CD4-positive, alpha-beta memory T cell (primary cell): ENCODE measurements at places on chromosomes 16 and 17. TPM values are rescaled to one million over a fixed set of nuclear protein-coding genes. Genes with fewer than 3 reads are reported as not detected.

The MT1F gene
- polyA plus RNA-seq = 12.0 TPM

The MAP2K6 gene
- 14.5 TPM for polyA plus RNA-seq

The MRPS23 gene
- 41.7 TPM for polyA plus RNA-seq

The CDRT15L2 gene
- not detected for polyA plus RNA-seq

The SOX9 gene
- not detected for polyA plus RNA-seq

The PIRT gene
- polyA plus RNA-seq = not detected

The RHBDL1 gene
- 2.1 TPM for polyA plus RNA-seq

The CACNB1 gene
- polyA plus RNA-seq = 0.20 TPM

The HCRT gene
- polyA plus RNA-seq = not detected

The GNG13 gene
- polyA plus RNA-seq = not detected

The RTN4RL1 gene
- polyA plus RNA-seq = 0.27 TPM

The CACNG5 gene
- polyA plus RNA-seq = not detected

The DUSP3 gene
- polyA plus RNA-seq = 5.8 TPM

The TBC1D3 gene
- polyA plus RNA-seq = not detected

The RAPGEFL1 gene
- 0.13 TPM for polyA plus RNA-seq

- H3K27me3 ChIP-seq = no peaks in the 10 kb centered on the region
- no peak overlapping the region for H3K27ac ChIP-seq
- peaks cover 81% of the 10 kb centered on the region for H3K36me3 ChIP-seq
- no peak overlapping the region for H3K4me3 ChIP-seq
- peaks cover 47% of the 10 kb centered on the region for H3K4me1 ChIP-seq
Observed at GRCh38 chr17:48054238-48055185, 6.4 kb downstream of the NFE2L1 start.

DNA sequence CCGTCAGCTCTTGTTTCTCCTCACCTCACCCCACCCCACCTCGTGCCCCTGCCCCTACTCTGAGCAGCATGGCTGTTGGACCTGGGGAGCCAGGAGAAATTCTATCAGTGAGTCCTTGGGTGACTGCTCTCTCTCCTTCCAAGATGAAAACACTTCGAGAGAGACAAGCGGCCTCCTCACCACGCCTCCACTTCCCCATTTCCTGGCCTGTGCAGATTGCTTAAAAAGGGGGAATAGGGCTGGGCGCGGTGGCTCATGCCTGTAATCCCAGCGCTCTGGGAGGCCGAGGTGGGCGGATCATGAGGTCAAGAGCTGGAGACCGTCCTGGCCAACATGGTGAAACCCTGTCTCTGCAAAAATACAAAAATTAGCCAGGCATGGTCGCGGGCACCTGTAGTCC, 9.5 kb downstream of the DLX4 start:
- H3K4me3 ChIP-seq = no peak overlapping the region
- H3K36me3 ChIP-seq = no peaks in the 10 kb centered on the region
- H3K27me3 ChIP-seq = peaks cover 7% of the 10 kb centered on the region
- H3K4me1 ChIP-seq = no peaks in the 10 kb centered on the region
- H3K27ac ChIP-seq = no peak overlapping the region

DNA sequence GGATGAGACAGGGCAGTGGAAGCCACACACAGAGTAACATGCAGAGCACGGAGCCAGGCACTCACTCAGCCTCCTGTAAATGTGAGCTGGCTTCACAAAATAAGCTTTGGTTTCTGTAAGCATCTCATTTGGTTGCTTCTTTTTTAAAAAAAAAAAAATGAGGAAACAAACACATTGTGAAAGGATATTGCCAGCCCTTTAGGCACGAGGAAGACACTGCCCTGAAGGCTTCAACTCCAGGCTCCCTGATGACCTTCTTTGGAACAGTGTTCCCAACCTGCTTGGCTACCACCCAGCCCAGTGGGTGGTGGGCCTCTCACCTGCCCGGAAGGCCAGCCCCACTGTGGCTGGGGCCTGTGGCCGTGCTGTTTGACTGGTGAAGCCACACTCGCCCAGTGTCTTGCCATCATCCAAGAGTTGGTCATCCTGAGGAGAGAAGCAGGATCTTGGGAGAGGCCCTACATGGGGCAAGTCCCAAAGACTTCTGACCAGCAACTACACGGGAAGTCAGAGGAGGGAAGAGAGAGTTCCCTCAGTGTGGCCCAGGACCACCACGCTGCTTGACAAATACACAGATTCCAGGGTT, 1.9 kb downstream of the ELOB start:
- no peak overlapping the region for H3K4me3 ChIP-seq
- no peaks in the 10 kb centered on the region for H3K27me3 ChIP-seq
- DNase-seq = no peak
- peaks cover 28% of the 10 kb centered on the region for H3K36me3 ChIP-seq
- no peak overlapping the region for H3K27ac ChIP-seq

- H3K27me3 ChIP-seq = no peaks in the 10 kb centered on the region
- no peaks in the 10 kb centered on the region for H3K36me3 ChIP-seq
- H3K4me3 ChIP-seq = no peak overlapping the region
- peaks cover 8% of the 10 kb centered on the region for H3K4me1 ChIP-seq
- H3K27ac ChIP-seq = no peak overlapping the region
Observed at GRCh38 chr17:76013377-76013932, 12.8 kb downstream of the CDK3 start.

GRCh38 chr17:7318121-7318860, 3.1 kb upstream of the GPS2 start:
- no peak overlapping the region for H3K4me3 ChIP-seq
- H3K27ac ChIP-seq = no peak overlapping the region
- peaks cover 24% of the 10 kb centered on the region for H3K4me1 ChIP-seq
- no peak for DNase-seq
- H3K27me3 ChIP-seq = no peaks in the 10 kb centered on the region
- H3K36me3 ChIP-seq = peaks cover 51% of the 10 kb centered on the region

DNA sequence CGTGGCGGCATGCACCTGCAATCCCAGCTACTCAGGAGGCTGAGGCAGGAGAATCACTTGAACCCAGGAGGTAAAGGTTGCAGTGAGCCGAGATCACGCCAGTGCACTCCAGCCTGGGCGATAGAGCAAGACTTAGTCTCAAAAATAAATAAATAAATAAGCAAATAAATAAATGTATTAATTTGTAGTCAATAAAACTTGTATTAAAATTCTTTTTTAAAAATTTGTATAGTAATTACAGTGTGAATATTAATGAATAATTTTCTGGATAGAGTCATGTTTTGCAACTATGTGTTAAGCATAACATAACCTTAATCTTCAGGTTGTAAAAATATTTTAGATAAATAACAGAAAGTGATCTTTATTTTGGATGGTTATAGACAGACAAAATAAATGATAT, 27.2 kb upstream of the DUSP14 start:
- H3K36me3 ChIP-seq = peaks cover 5% of the 10 kb centered on the region
- no peak overlapping the region for H3K27ac ChIP-seq
- H3K27me3 ChIP-seq = no peaks in the 10 kb centered on the region

DNA sequence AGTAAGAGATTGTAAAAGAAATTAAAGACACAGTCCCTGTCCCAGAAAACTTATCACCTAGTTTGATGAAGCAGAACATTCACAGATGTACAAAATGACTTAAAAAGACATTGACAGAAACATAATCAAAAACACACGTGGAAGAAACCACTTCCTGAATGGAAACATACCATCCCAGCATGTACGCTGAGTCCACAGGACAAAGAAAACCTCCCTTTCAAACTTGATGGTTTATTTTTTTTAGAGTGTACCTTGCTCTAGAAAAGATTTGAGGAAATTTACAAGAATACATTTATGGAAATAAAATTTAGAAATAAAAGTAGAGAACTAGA, 140.9 kb downstream of the PMP22 start:
- no peak overlapping the region for H3K4me3 ChIP-seq
- no peak overlapping the region for H3K27ac ChIP-seq
- no peaks in the 10 kb centered on the region for H3K4me1 ChIP-seq
- DNase-seq = no peak

DNA sequence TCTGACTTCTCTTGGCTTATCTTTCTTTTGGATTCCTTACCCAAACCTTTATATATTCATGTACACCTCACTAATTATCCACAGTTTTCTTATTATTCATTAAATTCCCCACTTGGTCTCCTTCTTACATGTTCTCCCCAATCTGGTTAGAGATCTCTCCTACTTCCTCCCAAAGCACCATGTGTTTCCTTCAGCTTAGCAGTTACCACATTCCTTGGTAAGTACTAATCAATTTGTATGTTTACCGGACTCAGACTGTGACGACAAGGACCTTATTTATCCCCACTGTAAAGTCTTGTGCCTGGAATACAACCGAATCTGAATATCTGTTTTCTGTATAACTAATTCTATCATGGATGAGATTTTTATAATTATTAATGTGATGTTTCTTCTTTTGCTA, 389.5 kb downstream of the KCNJ2 start:
- H3K27ac ChIP-seq = no peak overlapping the region
- no peaks in the 10 kb centered on the region for H3K4me1 ChIP-seq
- no peaks in the 10 kb centered on the region for H3K27me3 ChIP-seq
- no peak overlapping the region for H3K4me3 ChIP-seq

GRCh38 chr17:18217412-18218015, 7.9 kb upstream of the LLGL1 start:
- H3K4me1 ChIP-seq = no peaks in the 10 kb centered on the region
- H3K4me3 ChIP-seq = no peak overlapping the region
- no peaks in the 10 kb centered on the region for H3K27me3 ChIP-seq
- H3K27ac ChIP-seq = no peak overlapping the region

- no peak overlapping the region for H3K27ac ChIP-seq
- no peaks in the 10 kb centered on the region for H3K4me1 ChIP-seq
- no peak overlapping the region for H3K4me3 ChIP-seq
- no peaks in the 10 kb centered on the region for H3K36me3 ChIP-seq
Observed at GRCh38 chr16:86764551-86764950, 186.2 kb downstream of the FOXL1 start.

GRCh38 chr17:19016881-19017280, 12.3 kb upstream of the FAM83G start:
- H3K27me3 ChIP-seq = no peaks in the 10 kb centered on the region
- no peak overlapping the region for H3K4me3 ChIP-seq
- H3K27ac ChIP-seq = no peak overlapping the region
- no peaks in the 10 kb centered on the region for H3K4me1 ChIP-seq
- DNase-seq = no peak

DNA sequence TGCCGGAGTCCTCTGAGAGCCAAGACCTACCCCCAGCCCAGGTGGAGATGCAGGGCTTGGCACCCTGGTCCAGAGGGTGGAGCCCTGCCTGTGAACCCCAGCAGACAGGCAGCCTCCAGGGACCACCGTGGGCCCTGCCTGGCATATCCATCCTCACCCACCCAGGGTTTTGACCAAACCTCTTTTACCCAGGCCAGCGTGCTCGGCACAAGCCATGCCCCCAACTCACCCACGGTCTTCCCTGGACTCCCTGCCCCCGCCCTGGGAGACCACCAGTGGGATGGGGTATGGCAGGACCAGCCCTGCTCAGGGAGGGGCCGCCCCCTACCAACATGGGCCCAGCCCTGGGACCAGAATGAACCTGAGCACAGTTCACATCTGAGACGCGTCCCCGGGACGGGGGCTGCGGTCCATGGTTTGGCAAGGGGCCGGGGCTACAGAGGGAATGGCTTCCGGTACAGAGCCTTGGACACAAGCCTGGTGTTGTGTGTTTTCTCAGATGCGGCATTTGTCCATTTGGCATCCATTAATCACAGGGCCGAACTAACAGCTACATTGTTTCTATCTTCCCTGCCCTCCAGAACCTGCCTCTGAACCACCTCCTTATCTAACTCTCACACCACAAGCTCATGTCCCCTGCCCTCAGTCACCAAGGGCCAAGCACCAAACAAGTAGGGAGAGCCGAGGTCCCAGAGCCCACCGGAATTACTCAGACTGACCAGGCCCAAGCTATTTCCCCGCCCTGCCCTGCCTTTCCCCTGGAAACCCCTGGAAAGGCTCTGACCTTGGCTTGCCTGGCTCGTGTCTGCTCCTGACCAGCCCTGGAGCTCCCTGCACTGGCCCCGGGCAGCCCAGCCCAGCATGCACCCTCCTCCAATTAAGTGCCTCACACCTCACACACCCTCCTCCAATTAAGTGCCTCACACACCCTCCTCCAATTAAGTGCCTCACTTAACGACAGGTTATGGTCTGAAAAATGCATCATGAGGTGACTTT, 14.1 kb downstream of the HS3ST6 start:
- no peaks in the 10 kb centered on the region for H3K36me3 ChIP-seq
- no peaks in the 10 kb centered on the region for H3K4me1 ChIP-seq
- no peak overlapping the region for H3K4me3 ChIP-seq
- DNase-seq = no peak

DNA sequence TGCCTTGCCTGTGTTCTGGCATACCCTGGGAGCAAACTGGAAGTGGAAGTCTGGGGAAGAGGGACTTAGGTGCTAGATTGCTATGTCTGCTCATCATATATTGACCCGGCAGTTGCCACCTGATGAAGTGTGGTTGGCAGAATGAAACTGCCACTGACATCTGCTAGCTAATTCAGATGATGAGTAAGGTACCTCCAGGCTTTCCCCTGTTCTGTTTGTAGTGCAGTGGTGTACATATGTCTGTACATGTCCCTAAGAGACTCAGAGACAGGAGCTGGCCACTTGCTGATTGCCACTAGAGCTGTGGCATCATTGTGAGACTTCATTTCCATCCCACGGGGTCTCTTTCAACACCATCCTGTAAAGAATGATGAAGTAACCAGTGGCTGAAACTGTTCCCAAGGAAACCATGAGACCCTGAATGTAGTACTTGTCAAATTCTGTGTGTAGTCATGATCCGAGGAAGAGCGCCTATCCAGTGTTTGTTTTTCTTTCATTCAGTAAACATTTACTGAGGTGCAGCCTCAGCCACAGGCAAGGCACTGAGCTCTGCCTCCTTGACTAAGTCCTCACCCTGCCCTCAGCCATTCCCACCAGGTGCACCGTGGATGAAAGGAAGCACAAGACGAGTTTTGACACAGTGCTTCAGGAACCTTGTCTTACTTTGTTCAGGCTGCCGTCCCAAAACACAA, 13.2 kb downstream of the CLUAP1 start:
- H3K4me1 ChIP-seq = peaks cover 33% of the 10 kb centered on the region
- H3K36me3 ChIP-seq = peaks cover 33% of the 10 kb centered on the region
- no peak overlapping the region for H3K27ac ChIP-seq
- DNase-seq = no peak
- no peak overlapping the region for H3K4me3 ChIP-seq
- no peaks in the 10 kb centered on the region for H3K27me3 ChIP-seq

GRCh38 chr17:6853764-6854442, 22.4 kb upstream of the TEKT1 start:
- no peaks in the 10 kb centered on the region for H3K36me3 ChIP-seq
- DNase-seq = no peak
- peak overlapping the region; percentile 17 for H3K27ac ChIP-seq
- no peaks in the 10 kb centered on the region for H3K4me1 ChIP-seq
- H3K4me3 ChIP-seq = no peak overlapping the region
- no peaks in the 10 kb centered on the region for H3K27me3 ChIP-seq

GRCh38 chr16:65297453-65297852, 175.6 kb upstream of the CDH11 start:
- H3K27ac ChIP-seq = no peak overlapping the region
- no peak overlapping the region for H3K4me3 ChIP-seq
- no peaks in the 10 kb centered on the region for H3K27me3 ChIP-seq
- no peak for DNase-seq
- H3K36me3 ChIP-seq = no peaks in the 10 kb centered on the region
- H3K4me1 ChIP-seq = no peaks in the 10 kb centered on the region

DNA sequence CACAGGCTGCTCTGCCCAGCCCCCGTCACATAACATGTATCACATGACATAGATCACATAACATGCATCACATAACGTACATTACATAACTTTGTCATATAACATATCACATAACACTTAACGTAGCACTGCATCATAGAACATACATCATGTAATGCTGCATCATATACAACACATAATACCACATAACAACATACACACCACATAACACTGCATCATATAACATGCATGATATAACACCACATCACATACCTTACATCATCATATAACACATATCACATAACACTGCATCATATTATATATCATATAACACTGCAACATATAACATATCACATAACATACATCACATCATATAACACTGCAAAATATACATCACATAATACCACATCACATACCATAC, 83.8 kb downstream of the AXIN2 start:
- no peaks in the 10 kb centered on the region for H3K36me3 ChIP-seq
- H3K27me3 ChIP-seq = no peaks in the 10 kb centered on the region
